ENCODE measurements at places on chromosomes 13 and 19.

DNA sequence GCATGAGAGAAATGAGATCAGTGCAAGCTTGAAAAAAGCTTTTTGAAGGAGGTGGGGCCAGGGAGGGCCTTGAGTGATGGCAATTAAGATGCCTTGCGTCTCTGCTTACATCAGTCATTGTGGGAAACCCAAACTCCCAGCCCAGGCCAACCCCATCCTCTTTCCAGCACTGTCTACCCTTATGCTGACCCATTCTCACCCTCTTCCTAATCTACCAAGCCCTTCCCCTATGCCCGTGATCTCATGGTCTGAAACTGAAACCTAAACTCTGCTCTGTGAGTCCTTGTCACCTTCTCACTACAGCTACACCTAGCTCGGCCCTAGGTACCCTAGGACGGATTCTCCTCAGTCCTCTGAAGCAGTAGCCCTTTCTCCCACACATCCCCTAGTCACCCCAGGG, 36.0 kb upstream of the SERP2 start:
- DNase-seq, result no peak

DNA sequence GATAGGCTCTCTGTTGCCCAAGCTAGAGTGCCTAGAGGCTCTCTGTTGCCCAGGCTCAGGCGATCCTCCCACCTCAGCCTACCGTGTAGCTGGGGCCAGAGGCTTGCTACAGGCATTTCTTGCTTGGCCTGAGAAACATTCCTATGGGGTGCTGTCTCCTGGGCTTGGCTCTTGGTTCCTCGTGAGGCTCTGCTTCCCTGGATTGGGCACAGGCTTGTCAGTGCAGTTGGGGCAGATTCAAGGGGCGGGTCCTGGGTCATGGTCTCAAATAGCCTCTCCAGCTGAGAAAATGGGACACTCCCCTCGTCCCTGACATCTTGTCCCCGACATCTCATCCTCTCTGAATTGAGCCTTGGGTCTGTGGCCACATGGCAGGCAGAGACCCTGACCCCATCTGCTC, 4.9 kb downstream of the TSSK6 start:
- no peak for DNase-seq

DNA sequence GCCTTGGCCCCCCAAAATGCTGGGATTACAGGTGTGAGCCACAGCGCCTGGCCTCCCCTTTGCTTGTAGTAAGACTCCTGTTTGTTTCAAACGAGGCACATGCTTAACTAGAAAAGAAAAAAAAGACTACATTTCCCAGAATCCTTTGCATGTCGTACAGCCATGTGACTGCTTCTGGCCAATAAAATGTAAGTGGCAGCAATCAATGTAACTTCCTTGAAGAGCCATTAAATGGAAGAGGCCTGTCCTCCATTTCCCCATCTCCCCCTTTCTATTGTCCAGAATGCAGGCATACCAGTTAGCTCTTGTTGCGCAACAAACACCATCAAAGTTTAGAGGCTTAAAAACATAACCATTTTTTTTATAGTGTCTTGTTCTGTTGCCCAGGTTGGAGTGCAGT, 10.4 kb upstream of the GPR32 start:
- no peak for DNase-seq

DNA sequence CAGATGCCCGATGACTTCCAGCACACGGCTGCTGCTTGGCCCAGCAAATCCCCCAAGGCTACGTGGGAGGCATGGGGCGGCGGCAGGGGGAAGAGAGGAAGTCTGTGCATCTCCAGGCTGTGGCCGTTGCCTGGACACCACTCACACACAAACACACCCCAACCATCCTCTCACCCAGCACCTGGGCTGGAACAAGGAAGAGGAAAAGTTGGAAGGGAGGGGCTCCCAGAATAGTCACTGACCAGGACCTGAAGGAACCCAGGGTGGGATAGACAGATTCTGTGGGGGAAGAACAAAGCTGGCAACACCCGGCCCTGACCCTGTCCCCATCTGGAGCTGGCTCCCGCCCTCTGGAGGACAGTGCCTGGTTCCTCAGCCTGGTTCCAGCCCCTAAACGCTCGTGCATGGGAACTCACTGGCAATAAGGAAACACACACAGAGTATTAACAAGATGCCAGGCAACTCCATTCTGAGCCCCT, 11.2 kb downstream of the PPP6R1 start:
- no peak for DNase-seq

DNA sequence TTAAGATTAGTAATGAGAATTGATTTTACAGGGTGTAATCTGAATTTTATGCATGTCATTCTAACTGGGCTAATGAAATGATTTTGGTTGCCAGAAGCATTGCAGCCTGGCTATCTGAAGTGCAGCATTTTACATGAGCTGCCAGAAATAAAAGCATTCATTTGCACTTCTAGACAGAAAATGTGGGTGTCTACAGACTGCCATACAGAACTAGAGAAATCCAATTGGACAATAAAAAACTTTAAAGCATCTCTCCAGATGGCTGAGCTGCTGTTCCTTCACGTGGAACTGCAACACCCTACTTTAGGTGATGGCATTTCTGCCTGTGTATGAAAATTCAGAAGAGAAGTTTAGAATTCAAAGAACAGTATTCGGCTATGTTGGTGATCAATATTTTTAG, 450.1 kb upstream of the SLITRK1 start:
- no peak for DNase-seq

DNA sequence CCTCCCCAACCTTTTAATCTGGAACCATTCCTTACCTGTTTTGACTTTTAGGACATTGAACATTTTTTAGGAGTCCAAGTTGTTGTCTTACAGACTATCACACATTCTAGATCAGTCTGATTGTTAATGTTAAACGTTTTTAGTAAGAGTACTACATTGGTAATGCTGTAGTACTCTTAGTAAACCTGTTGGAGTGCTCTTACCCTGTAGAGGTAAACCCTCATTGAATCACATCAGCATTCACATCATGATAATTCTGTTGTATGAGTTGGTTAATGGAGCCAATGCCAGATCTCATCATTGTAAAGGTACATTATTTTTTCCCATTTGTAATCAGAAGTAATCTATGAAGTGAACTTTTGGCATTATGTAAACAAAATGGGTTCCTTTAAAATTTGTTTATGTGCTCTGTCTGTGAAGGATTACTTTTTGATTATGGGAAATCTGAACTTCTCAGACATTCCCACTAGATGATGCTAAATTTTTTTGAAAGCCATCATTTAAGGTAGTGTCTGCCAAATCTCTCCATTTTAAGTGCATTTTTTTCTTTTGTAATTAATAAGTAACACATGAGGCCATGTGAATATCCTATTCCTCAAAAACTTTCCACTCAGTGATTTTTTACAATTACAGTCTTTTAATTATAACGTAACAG, 55.2 kb downstream of the VWA8 start:
- no peak for DNase-seq

DNA sequence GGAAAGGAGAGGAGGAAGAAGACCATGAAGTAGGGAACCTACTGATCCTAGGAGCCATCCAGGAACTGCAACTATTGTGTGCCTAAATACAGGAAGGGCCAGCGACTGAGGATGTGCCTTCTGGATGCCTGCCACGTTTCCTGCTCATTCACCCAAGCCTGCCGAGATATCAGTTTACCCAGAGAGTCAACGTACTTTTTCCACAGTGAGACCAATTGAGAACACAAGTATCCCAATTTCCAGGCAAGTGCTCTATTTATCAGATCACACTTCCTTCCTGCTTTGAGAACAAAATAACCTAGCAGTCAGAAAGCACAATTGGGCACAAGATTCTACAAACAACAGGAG, 122.4 kb downstream of the AKAP11 start:
- DNase-seq, result no peak

- no peak for DNase-seq
Measured at GRCh38 chr19:7159105-7159933, 89.8 kb downstream of the ZNF557 start.

GRCh38 chr19:51824281-51825005, 29.5 kb downstream of the FPR3 start:
- no peak for DNase-seq

- DNase-seq, result no peak
Measured at GRCh38 chr13:64709079-64709478, 2521.1 kb downstream of the PCDH9 start.

GRCh38 chr19:45349430-45349941, 8.9 kb downstream of the KLC3 start:
- DNase-seq, result no peak

DNA sequence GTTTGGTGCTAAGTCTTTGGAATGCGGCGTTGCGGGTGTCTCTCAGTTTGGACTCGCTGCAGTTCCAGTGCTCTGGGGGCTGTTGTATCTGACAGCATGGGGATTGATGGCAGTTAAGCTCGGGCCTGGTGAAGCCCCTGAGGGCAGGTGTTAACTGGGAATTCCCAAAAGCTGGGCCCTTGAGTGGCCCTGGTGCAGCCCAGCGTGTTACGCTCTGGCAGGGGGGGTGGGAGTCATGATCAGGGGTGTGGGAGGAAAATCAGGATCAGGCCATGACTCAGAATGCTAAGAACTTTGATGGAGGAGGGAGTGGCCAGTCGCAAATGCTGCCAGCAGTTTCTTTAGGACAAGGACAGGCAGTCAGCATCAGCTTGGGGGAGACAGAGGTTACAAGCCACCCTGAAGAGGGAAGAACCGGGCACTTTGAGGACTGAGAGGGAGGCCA, 19.6 kb downstream of the AP2A1 start:
- DNase-seq, result no peak

GRCh38 chr13:24654741-24655140, 25.5 kb upstream of the ATP12A start:
- DNase-seq, result no peak

DNA sequence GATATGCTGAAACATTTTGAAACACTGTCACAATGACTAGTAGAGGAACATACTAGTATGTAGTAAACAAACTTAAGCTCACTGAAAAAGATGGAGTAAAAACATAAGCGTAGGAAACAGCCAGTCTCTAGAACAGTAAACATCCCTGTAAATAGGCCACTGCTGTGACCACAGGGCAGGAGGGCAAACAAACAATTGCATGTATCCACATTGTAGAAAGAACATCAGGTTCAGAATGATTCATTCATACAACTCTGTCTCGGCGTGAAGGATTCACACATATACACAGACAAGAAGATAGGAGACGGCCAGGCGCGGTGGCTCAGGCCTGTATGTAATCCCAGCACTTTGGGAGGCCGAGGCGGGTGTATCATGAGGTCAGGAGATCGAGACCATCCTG, 390.1 kb downstream of the IRS2 start:
- DNase-seq, result no peak

DNA sequence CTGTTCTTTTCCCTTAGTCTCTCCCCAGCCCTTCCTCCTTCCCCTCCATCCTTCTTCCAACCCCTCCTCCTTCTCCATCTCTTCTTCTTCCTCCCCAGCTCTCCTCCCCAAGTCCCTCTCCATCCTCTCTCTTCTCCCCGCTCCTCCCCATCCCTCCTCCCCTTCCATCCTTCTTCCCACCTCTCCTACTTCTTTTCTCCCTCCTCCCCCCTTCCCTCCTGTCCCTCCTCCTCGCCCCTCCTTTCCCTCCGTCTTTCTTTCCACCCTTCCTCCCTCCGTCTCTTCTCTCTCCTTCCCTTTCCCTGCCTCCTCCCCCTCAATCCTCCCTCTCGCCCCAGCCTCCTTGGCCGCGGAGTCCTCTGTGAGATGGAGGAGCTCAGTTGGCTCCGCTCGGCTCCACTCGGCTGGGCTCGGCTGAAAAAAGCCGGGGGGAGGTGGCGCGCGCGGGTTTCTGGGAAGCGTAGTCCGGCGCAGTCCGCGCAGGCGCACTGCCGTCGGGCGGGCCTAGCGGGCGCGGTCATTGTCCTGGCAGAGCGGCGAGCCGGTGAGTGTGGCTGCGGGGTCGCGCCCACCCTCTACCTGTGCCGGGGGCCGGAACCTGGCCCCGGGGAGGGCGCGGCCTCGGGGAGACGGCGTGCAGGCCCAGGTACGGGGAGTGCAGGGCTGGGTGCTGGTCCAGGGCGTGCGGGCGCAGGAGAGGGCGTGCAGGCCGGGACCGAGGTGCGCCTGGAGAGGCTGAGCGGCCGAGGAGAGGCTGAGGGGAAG, at the start of gene ZNF71:
Gene ZNF71, plus strand, starts transcription at position 520 of the 765 bp plus-strand sequence. CDS start 6,257 bp downstream, outside the sequence.
- peak; percentile 79 for DNase-seq

- no peak for DNase-seq
Measured at GRCh38 chr13:37023871-37024270, 23.3 kb downstream of the EXOSC8 start.

DNA sequence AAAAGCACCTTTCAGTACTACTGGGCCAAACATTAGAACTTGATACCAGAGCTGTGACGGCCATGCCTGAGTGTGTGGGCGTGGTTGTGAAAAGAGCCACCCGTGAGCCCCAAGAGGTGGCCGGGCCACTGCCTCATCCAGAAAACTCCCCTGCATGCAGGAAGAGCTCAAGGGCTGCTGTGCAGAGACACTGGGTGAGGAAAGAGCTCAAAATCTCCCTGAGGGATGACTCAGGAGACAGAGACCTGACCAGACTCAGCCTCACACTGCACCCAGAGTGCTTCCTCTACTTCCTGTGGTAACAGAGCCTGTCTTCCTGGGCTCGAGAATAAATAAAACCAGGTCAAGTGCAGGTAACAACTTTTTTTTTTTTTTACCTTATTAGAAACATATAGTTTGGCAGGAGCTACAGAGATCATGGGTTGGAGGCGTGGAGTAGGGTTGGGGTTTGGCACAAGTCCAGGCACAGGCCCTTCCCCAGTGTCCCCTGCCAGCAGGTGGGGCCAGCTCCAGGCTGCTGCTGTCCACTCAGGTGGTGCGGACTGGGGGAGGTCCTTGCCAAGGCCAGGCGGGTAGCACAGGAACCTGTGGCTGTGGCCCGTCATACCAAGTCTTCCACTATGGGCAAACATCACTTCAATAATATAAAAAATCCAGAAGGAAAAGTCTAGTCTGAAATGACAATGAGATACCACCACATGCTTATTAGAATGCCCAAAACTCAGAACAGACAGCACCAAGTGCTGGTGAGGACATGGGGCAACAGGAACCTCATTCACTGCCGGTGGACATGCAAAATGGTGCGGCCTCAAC, 25.5 kb downstream of the ELL start:
- no peak for DNase-seq

DNA sequence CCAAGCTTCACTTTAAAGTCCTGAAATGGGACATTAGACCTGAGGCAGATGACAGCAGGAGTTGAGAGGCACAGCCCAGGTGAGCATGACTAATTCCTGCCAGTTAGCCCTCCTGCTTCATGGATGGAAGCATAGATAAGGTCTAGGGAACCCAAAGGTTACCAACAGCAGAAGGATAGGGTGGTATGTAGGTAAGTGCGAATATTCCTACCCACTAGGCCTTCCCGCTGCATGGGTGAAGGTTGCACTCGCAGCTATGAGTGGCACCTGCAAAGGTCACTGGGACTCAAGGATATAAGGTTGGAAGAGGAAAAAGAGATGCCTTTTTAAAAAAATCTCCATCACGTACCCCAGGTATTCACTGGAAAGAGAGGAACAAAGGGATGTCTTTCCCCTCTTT, 12.2 kb upstream of the MLLT1 start:
- no peak for DNase-seq

DNA sequence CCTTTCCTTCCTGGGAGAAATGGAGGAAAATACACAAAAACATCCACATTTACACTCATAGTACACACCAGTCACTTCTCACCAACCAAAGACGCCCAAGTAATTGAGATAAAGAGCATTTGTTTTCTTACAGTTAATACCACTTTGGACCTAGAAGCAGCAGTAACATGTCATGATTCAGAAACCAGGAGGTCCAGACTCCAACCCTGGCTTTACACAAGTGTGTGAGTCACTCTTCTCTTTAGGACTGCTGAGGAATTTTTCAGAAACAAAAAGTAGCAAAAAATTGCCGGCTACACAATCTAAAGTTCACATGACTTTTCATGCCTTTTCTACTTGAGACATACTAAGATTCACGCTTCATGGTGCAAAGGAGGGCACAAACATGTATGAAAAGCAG, 42.1 kb downstream of the TUBGCP3 start:
- no peak for DNase-seq

Measured in stimulated activated CD8-positive, alpha-beta memory T cell treated with anti-CD3 and anti-CD28 coated beads, Interleukin-4, amount 100 ng/mL, for 4 hours (primary cell).